Common myeloid progenitor, CD34-positive (primary cell): ENCODE measurements at places on chromosomes 12 and 14.

- no peak for DNase-seq
Observed at GRCh38 chr12:128796439-128797118, 27.2 kb downstream of the SLC15A4 start.

DNA sequence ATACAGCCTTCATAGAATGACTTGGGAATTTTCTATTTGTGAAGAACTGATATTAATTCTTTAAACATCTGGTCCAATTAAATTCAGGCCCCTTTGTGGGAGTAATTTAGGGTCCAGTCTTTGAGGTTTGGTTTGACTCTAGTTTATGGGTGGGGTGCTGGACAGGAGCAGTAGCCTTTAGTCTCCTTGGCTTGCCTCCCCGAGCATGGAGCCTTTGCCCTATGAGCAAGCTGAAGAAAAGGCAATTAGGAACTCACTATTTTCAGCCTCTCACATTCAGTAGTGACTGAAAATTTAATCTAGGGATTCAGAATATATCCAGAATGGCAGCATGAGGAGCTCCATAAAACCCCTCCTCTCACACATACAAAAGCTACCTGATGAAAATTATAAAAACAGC, 161.1 kb downstream of the TRHDE start:
- no peak for DNase-seq

DNA sequence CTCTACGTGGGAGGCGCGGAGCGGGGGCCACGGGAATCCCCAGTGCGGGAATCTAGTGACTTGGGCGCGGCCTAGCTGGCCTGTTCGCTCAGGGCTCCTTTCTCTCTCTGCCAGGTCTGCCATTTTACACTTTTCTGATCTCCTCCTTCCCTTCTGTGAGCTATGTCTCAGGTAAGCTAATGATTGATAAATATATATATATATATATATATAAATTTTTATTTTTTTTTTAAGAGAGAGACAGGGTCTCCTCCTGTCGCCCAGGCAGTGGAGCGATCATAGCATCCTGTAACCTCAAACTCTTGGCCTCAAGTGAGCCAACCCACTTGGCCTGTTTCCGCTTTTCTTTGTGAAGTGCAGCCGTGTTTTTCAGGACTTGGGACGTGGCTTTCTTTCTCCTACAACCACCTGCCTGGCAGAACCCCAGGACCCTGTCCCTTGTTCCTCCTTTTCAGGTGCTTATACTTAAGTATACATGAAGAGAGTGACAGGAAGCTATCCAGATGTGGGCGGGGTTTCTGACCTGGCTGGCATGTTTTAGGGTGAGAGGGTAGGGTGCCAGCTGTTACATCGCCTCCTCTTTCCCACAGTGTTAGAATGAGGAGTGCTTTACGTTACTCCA, 547 bp downstream of the ZNF140 start:
- DNase-seq: no peak

- peak; percentile 76 for DNase-seq
Observed at GRCh38 chr12:32302218-32303173, 96.9 kb upstream of the FGD4 start.

DNA sequence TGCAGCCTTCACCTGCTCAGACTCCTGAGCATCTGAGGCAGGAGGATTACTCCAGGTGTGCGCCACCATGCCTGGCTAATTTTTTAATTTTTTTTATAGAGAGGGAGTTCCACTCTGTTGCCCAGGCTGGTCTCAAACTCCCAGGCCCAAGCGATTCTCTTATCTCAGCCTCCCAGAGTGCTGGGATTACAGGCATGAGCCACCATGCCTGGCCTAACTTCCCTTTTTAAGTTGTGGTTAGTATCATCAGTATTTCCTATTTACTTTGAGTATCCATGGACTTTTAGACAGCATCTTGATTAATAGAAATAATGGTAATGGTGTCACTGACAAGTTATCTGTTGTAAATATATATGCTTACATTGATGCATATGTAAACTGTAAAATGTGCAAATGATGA, 116.9 kb downstream of the FGD4 start:
- peak; percentile 96 for DNase-seq

GRCh38 chr12:87310126-87310525, 719.1 kb downstream of the C12orf50 start:
- DNase-seq: peak; percentile 46

GRCh38 chr14:106778986-106779385, 1252.6 kb downstream of the TMEM121 start:
- DNase-seq: peak; percentile 61

DNA sequence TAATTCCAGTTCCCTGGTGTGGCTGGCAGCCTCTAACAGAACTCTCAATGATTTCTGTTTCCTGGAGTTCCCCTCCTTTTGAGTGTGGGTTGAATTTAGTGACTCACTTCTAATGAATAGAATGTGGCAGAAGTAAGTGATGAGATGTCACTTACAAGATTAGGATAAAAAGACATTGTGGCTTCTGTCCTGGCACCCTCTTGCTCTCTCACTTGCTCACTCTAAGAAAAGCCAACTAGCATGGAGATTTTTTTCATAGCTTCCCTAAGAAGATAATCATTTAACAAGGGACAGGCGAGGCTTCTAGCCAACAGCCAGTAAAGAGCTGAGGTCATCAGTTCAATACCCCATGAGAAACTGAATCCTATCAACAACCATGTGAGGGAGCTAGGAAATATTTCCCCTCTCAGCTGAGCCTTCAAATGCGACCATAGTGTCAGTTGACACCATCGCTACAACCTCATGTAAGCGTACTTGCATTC, 156.7 kb downstream of the TMTC3 start:
- DNase-seq: no peak

GRCh38 chr12:114729731-114730130, 45.8 kb upstream of the TBX3 start:
- no peak for DNase-seq

GRCh38 chr12:83093426-83093825, 406.7 kb downstream of the TMTC2 start:
- DNase-seq: no peak

GRCh38 chr14:60573943-60574495, 65.1 kb downstream of the SIX6 start:
- no peak for DNase-seq

GRCh38 chr12:30840715-30841114, 85.8 kb upstream of the TSPAN11 start:
- no peak for DNase-seq

DNA sequence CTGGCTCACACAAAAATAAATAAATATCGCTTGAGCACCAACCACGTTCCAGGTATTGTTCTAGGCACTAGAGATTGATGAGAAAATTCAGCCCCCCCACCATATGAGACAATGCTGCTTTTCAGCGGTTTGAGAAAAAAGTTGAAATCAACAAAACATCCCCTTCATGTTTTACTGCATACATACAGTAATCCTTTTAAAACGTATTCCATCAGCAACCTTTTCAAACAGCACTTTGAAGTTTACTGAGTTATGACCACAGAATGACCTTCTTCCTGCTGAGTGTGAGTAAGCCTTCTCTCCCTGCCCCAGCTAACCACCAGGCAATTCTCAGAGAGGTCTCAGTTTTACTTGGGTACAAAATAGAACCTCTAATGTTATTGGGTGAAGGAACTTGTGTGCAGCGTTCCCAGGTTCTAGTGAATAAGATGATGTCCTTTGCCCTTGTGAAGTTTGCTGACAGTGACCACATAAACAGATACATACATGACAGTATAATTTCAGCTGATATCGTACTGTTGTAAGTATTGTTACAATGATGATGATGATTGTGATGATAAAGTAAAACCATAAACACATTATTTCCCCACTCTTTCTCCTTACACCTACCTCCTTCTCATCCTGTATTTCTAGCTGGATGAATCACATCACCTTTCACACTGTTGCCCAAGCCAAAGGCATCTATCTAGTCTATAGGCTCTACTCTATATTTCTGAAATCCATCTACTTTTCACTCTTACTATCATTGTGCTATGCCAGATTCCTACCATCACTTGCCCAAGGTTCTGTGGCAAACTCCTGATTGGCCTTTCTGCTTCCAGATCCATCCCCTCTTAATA, 124.4 kb upstream of the KRR1 start:
- DNase-seq: peak; percentile 14

DNA sequence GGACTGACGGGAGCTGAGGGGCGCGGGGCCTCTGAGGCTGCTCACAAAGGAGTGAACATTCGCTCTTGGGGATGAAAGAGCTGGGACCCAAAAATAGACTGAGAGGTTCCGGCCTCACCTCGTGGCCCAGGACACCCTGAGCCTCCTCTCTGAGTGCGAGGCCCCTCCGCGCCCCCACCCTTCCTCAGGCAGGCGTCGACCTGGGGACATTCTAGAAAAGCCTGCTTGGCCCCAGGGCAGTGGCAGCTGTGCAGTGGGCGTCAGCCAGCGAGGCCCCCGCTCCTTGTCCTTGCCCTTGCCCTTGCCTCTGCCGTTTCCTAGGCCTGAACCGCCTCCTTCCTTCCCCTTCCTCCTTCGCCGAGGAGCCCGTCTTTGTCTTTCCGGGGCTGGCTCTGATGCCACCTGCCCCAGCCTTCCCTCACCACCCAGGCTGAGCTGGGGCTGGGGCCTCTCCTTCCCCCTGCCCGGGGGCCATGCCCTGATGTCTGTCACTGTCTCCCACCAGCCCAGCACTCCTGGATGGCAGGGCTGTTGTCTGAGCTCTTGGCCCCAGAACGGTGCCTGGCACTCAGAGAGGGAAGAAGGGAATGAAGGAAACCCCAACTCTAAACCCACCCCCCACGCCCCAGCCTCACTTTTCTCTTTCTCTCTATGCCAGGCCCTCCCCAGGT, 208.2 kb upstream of the RTL1 start:
- no peak for DNase-seq

- peak; percentile 11 for DNase-seq
Observed at GRCh38 chr12:39692258-39692853, 72.8 kb upstream of the ABCD2 start.

GRCh38 chr14:91326514-91327249, 82.2 kb upstream of the GPR68 start:
- DNase-seq: no peak

DNA sequence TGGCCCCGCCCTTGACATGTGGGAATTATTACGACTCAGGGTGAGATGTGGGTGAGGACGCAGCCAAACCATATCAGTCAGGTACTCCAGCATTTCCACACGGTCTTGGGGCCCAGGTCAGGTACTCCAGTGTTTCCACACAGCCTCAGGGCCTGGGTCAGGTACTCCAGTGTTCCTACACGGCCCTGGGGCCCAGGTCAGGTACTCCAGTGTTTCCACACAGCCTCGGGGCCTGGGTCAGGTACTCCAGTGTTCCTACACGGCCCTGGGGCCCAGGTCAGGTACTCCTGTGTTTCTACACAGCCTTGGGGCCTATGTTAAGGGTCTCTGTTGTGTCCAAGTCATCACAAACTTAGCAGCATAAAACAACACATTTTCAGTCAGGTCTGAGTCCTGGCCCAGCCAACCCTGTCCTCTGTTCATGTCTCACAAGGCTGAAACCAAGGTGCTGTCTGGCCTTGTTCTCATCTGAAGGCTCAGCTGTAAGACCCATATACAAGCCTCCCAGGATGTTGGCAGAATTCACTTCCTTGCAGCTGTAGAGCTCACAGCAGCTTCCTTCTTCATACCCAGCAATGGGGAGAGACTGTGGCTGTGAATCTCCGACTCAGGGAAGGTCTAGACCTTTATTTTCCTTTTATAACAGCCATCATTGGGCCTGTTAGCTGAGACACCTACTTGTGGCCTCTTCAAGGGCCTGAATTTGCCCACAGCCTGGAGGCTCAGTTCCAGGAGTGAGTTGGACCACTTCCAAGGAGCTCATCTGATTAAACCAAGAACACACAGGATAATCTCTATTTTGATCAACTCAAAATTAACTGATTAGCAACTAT, 107.6 kb upstream of the SFSWAP start:
- DNase-seq: no peak

DNA sequence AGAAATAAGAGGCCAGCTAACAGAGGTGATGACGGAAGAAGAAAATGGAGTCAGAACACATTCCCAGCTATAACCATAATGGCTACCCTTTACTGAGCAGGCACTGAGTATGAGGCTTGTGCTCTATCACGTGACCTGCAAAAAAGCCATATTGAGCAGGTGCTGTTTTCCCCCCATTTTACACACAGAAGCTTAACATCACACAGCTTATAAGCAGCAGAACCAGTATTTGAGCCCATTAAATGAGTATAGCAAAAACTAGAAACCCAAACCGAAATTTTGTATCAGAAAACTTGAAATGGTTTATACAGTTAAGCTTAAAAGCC, 28.4 kb downstream of the PAPLN start:
- DNase-seq: no peak

DNA sequence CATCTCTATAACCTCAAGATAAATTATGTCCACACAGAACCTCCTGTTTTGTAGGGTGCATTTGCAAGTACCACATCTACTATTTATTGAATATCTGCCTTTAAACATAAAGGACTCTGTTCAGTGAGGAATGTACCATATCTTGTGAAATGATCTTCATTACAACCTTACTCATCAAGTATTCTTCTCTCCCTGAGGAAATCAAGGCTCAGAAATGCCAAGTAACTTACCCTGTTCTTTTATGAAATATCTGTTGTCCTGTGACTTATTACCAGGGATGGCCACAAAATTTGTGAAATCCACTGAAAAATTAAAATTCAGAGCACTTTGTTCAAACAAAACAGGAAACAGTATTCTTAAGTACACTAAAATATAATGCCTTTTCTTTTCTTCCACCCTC, 366.7 kb downstream of the GALC start:
- no peak for DNase-seq

- DNase-seq: peak; percentile 77
Observed at GRCh38 chr12:8860165-8860961, 37.9 kb downstream of the A2ML1 start.

DNA sequence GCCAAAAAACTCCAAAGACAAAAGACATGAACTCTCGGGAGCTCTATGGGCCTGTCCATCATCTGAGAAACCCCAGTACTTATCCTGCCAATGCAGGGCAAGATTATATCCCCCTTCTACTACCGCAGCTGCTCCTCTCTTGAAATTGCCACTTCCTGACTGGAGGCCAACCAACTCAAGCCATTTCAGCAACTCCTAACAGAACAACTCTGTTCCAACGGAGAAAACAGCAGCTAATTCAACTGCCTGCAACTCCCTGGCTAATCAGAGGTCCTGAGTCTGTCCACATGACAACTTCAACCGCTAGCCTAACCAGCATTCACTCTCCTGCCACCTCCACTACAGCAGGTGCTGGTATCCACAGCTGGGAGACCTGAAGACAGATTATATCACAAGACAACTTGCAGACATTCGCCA, 24.1 kb downstream of the CEP83 start:
- DNase-seq: peak; percentile 84

DNA sequence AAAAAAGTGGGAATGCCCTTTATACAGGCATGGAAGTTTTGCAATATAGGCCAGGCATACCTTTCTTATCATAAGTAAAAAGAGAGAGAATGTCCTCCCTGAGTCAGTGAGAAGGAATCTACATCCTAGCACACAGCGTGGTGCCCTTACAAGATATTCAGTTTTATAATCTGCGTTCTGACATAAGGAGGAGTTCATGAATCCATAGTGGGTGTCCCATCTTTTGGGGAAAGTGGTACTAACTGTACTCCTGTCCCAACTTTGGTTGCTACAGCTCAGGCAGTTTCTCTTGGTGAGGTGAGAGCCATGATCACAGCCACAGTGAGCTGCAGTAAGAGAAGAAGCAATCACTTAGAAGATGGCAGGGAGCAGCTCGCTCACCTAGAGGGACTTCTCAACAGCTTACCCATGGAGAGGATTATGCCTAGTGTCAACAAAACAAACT, 332.9 kb downstream of the BCAT1 start:
- no peak for DNase-seq

GRCh38 chr14:106610691-106611090, 1084.3 kb downstream of the TMEM121 start:
- no peak for DNase-seq

- DNase-seq: peak; percentile 51
Observed at GRCh38 chr14:20630340-20631022, 11.0 kb downstream of the OR6S1 start.
